CD4-positive, alpha-beta T cell treated with Interferon gamma for 1 hour (primary cell): ENCODE measurements at places on chromosomes 4 and X.
A peak's percentile ranks its signal among the peaks of the same experiment; 100 is the strongest.

DNA sequence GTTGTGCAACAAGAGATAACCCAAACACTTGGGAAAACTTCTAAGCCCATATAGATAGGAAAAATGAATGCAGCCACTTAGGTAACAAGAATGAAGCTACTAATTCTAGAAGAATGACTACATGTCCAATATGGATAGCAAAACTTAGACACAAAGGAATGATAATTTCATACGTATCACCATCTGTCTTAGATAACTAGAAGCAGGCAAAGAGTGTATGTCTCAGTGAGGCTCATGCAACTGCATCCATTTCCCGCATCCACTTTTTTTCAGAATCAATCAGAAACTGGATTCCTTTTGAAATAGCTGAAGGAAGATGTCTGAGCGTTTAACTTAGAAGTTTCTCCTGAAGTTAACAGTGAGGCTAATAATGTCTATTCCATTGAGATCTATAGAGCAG lies 408.7 kb upstream of the PITX2 start:
- no peak for DNase-seq

DNA sequence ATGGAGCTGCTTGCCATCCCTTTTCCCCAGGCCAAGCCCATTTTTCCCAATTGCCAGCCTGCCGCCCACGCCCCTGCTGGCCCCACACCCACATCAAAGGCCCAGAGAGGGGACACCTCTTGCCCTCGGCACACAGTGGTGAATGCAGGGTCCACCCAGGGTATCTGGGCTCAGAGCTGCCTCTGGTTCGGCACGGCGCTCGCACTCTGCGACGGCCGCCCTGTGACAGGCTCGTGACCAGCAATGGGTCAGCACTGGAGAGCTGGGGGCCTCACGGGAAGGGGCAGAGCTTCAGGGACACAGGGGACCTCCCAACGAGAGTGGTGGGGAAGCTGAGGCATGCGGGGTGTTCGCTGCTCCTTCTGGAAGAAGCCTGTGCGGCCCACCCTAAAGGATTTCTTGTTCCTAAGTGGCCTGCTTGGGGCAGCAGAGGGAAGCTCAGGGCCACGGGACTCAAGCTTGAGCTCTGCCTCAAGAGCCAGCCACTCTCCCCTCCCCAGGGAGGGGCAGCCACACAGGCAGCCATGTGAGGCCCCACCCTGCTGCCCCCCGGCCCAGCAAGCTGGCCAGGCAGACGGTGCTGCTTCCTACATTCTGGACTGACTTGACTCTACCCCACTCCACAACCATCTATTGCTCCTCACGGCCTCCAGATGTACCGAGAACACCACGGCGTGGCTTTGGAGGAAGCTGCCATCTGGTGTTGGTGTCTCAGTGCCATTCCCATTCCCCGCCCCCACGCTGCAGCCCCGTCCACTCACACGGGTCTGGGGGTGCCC lies 73.7 kb downstream of the ABLIM2 start:
- DNase-seq: no peak

DNA sequence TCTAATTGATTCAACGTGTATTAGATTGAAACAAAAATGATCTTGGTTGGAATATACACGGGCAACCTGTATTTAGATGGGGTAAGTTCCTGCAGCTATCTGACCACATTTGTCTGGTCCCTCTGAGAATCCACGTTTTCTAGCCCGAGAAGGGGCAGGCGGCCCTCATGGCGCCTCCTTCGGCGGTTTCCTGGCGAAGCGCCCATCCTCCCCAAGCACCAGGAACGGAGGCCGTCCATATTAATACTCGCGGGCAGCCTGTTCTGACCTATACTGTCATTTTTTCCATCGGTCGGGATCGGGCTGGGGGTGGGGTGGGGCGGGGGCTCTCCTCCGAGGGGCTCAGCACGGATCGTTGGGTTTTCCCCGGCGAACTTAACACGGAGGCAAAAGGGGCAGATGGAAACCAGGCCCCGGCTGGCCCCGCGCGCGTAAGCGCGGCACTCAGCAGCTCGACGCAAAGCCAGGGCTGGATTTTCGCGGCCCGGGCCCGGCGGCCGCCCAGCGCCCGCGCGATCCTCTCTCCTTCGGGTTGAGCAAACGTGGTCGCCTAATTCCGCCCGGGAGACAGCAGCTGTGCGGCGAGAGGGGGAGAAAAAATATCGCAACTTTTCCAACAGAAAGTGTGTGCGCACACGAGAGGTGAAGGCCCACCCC lies 77.2 kb upstream of the BCOR start:
- peak; percentile 47 for DNase-seq

DNA sequence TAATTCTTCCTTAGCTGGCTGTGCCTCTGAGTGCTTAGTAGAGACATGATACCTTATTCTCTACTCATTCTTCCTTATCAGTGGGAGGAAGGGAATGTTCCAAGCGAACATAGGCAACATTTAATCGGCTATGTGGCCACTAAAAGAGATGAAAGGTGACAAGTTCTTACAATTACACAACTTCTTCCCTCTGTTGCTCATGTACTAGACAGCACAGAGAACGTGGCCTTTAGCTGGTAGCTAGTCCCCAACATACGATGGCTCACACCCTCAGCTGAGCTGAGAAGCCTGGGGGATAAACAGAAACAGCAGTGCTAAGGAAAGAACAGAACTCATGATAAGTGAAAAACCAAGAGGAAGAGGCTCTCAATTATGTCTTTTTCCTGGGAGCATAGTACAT lies 52.2 kb downstream of the APOO start:
- DNase-seq: no peak

GRCh38 chrX:151723156-151723760 lies 7.4 kb downstream of the FATE1 start:
- no peak for DNase-seq

DNA sequence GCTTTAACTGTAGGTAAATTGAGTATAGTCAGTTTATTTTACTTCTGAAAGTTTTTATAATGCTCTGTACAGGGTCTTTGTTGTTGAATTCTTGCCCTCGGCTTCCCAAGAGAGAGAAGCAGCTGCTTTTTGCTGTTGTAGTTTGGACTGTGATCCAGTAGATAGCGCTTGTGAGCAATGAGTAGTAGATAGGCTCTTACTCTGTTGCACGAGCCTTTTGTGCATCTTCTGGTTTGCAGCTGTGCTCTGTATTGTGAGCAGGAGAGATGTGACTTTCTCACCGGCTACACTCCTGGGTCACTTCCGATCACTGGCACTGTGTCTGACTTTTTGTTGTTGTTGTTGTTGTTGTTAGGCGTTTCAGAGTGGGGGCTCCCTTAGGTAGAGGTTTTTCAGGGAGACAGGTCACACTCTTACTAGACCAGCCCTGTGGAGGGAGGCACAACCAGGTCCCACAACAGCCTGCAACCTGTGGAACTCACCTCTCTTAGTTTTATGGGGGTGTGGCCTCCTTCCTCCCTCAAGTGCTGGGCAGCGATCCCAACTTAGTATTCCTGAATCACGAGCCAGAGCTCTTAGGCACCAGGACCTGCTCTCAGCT lies 822.1 kb upstream of the GALNTL6 start:
- DNase-seq: no peak

- DNase-seq: no peak
Observed at GRCh38 chr4:3293401-3294391, 875 bp downstream of the RGS12 start.

- no peak for DNase-seq
Observed at GRCh38 chr4:56434599-56435139, 746 bp downstream of the PPAT start.

GRCh38 chr4:15778289-15779241 lies at the start of gene CD38:
TSS of gene CD38 (plus strand) at chr4:15778328. CDS start at chr4:15778415, 87 bp downstream.
- DNase-seq: peak; percentile 50

DNA sequence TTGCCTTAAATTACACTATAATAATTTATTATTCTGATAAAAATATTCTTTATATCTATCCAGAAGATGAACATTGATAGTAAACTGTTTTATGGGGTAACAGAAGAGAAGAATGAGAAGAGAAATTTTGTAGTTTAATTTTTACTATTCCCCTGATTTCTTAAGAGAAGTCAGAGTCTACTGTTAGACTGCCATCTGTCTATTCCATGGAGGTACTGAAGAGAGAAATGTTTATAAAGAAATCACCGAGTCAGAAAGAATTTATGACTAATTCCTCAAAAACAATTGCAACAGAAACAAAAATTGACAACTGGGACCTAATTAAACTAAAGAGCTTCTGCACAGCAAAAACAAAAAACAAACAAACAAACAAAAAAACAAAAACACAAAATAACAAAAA lies 149.9 kb downstream of the FGF16 start:
- DNase-seq: no peak

DNA sequence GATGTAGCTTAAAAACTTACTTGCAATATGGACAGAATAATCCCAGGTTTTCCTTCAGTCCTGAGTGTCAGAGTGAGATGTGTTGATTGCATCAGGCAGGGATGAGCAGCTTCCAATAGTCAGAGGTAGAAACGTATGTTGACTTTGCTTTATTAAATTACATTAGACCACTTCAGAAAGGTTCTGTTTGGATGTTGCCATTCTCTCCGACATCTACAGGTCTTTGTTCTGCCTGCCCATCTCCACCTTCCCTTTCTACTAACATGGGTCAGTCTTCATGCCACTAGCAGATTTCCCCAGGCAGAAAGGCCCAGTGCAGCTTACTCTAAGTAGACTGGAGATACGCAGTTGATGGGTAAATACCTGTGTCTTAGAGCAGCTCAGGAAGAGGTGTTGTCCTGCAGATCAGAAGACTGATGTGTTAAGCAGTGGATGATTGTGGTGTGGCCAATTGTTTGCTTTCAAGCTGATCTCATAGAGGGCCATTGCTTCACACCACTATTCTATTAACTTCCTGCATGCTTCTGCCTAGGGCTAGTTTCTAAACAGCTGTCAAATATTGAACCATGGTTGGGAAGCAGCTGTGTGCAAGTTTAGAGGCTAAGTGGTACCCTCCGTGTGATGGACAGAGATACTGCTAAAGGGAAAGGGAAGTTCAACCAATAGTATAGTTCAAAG lies 1.8 kb downstream of the FRMPD4 start:
- no peak for DNase-seq

DNA sequence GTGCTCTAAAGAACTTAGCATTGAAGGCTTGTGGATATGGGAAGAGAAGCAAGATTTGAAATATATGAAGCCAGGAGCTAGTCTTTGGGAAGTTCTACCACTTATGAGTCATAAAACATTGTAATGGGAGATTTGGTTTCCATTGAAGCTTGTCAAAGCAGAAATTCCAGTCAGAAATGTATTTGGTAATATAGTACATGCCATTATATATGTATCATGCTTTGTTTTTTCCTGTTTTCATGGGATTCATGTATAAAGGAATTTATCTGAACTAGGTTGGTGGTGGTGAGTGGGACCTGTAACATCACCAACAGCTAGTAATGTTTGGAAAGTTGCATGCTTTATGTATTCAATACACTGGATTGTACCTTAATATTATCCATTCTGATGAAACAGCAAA lies 14.6 kb upstream of the DCAF8L2 start:
- DNase-seq: no peak

DNA sequence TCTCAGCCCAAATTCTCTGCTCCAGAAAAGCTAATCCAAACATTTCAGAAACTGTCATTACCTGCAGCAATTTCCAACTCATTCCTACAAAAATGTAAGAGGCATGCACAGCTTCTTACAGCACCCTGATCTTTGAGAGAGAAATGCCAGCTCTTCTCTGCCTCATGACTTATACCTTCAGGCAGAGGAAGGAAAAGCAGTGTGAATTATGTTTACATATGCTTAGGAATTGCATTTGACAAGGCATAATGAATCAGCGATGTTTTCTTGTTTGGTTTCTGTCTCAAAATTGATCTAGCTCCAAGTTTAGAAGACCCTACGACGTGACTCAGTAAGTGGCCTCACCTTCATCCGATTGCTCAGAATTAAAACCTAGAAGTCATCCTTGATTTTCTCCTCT lies 21.8 kb upstream of the AGA start:
- no peak for DNase-seq

DNA sequence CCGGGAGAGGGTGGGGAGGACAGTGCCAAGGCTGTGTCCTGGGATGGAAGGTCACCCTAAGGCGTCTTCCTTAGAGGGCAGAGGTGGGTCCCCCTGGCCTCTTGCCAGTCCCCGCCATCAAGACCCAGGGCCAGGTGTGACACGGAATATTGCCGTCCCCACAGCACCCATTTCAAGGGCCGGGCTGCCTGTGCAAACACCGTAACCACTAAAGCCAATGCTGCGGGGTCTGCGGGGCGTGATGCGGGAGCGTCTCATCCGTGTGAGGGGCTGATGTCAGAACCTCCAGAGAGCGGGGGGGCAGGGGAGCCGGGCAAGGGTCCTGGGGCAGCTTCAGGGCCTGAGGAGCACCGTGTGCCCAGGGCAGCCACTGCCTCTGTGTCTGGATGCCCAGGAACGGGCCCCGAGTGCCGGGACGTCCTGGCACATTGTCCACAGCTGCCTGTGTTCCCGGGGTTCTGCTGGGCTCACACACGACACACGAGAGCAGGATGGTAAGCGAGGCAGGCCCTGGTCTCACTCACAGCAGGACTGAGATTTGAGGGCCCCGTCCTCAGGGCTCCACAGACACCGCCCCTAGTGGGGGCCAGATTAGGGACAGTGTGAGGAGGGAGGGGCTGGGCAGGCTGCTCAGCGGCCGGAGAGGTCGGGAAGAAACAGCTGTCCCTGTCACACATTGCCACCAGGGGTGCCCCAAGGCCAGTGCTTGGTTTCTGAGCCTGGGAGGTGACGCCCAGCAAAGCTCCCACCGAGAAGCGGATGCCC lies 29.2 kb downstream of the NKX1-1 start:
- no peak for DNase-seq

DNA sequence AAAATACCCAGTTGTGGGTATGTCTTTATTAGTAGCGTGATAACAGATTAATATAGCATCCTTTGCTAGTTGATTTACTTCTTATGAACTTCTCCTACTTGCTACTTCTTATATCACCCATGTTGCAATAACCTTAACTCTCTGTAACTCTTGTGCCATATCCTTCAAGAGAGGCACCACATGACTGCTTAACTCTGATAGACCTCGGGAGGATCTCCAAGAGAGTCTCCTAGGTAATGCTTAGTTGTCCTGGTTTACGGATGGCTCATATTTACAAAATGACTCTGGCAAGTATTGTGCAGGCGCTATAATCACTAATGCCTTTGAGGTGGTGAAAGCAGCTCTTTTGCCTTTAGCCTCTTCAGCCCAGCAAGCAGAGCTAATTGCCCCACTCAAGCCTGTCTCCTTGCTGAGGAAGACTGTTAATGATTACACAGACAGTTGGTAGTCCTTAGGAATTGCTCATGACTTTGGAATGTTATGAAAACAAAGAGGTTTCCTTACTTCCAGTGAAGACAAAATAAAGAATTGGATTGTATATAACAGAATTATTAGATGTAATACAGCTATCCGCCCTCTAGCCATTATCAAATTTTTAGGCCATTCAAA lies 1305.8 kb downstream of the PCDH7 start:
- DNase-seq: no peak

DNA sequence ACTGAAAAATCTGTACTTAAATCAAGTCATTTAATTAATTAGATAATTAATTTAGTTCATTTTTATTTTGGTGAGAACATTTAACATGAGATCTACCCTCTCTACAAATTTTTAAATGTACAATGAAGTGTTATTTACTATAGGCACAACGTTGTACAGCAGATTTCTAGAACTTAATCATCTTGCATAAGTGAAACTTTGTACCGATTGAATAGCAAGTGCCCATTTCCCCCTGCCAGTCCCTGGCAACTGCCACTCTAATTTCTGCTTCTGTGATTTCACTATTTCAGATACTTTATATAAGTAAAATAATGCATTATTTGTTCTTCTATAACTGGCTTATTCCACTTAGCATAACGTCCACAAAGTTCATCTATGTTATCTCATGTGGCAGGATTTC lies 50.1 kb upstream of the SYTL5 start:
- no peak for DNase-seq
